ENCODE measurements at places on chromosomes 16 and 17. TPM values are rescaled to one million over a fixed set of nuclear protein-coding genes. Genes with fewer than 3 reads are reported as not detected.

EFCAB5 gene
- polyA plus RNA-seq, result 0.85 TPM

SECTM1 gene
- 3.3 TPM for polyA plus RNA-seq

CCL7 gene
- not detected for polyA plus RNA-seq

KRT31 gene
- 5.9 TPM for polyA plus RNA-seq

GRCh38 chr16:55257966-55258613 lies 65.9 kb upstream of the IRX6 start:
- DNase-seq, result peak; percentile 4

GRCh38 chr17:12990926-12991325 lies 26.9 kb downstream of the ELAC2 start:
- no peak for DNase-seq

DNA sequence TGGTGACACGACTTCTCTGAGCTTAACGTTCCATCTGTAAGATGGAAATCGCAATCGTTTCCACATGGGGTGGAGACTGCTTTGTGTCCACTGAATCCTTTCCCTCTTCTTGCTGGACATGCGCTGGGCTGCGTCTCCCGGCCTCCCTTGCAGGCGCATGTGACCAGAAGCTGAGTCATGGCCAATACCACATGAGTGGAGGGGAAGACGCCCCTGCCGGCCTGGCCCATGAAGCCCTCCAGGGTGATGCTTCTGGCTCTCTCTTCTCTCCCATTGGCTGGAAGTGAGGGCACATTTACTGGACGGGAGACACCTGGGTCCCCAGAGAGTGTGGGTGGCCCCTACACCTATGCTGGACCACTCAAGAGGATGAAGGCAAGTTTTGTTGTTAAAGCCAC lies 71.1 kb downstream of the DYNLRB2 start:
- no peak for DNase-seq

- DNase-seq, result no peak
These were observed 13.3 kb upstream of the CD300LD start for GRCh38 chr17:74605361-74605760.
